ENCODE measurements at places on chromosomes 7 and 10.

- no peak for DNase-seq
Observed at GRCh38 chr10:29387269-29387668, 98.4 kb downstream of the LYZL1 start.

DNA sequence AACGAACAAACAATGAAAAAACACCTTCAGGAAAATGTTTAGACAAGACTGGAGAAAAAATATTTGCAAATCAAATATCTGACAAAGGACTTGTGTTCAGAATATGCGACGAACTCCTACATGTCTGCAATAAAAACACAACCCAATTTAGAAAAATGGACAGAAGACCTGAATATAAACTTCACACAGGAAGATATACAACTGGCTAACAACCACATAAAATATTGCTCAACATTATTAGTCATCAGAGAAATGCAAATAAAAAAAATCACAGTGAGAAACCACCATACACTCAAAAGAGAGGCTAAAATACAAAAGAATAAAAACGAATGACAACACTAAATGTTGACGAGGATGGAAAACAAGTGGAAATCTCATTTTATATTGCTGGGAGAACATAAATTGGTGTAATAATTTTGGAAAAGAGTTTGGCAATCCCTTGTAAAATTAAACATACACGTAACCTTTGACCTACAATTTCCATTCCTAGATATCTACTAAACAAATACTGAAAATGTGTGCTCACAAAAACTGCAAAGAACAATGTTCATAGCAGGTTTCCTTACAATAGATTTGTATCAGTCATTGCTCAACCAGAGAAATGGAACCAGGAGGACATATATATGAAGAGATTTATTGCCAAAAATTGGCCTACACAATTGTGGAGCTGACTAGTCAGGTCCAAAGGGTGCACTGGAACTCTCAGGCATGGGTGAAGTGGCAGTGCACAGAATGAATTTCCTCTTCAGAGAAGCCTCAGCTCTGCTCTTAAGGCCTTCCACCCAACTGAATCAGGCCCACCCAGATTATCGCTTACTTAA, 82.9 kb upstream of the OGDHL start:
- no peak for DNase-seq

- DNase-seq: no peak
Observed at GRCh38 chr7:149616898-149617297, 119.3 kb upstream of the ZNF746 start.

DNA sequence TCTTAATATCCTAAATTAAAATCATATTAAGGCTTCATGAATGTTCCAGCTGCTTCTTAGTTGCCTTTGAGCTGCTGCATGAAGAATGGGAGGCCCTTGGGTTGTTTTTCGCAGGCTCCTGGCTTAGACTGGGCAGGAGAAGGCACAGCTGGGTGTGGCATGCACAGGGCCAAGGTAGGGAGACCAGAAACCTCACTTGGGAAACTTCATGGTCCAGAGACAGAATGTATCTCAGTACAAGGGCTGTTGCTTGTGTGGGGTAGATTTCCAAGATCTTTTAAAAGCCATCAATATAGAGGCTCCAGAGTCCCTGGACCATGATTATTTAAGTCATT, 49.9 kb downstream of the BUB3 start:
- no peak for DNase-seq

- no peak for DNase-seq
Observed at GRCh38 chr7:158419238-158419785, 168.3 kb downstream of the PTPRN2 start.

DNA sequence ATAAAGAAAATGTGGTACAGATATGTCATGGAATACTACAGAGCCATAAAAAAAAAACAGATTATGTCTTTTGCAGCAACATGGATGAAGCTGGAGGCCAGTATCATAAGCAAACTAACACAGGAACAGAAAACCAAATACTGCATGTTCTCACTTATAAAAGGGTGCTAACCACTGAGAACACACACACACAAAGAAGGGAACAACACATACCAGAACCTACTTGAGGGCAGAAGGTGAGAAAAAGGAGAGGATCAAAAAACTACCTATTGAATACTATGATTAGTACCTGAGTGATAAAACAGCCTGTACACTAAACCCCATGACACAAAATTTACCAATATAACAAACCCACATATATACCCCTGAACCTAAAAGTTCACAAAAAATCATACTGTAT, 144.6 kb downstream of the TPK1 start:
- no peak for DNase-seq

All from C1 segment of cervical spinal cord (tissue), 14 donors.